ENCODE measurements at places on chromosomes 16 and 17. TPM values are rescaled to one million over a fixed set of nuclear protein-coding genes. Genes with fewer than 3 reads are reported as not detected.

Gene MPP2
- not detected for total RNA-seq

Gene OTOP2
- total RNA-seq: not detected

Gene KRTAP1-5
- not detected for total RNA-seq

Gene KCNJ18
- total RNA-seq: not detected

Gene CCL8
- total RNA-seq: not detected

Gene RASD1
- total RNA-seq: 1.0 TPM

DNA sequence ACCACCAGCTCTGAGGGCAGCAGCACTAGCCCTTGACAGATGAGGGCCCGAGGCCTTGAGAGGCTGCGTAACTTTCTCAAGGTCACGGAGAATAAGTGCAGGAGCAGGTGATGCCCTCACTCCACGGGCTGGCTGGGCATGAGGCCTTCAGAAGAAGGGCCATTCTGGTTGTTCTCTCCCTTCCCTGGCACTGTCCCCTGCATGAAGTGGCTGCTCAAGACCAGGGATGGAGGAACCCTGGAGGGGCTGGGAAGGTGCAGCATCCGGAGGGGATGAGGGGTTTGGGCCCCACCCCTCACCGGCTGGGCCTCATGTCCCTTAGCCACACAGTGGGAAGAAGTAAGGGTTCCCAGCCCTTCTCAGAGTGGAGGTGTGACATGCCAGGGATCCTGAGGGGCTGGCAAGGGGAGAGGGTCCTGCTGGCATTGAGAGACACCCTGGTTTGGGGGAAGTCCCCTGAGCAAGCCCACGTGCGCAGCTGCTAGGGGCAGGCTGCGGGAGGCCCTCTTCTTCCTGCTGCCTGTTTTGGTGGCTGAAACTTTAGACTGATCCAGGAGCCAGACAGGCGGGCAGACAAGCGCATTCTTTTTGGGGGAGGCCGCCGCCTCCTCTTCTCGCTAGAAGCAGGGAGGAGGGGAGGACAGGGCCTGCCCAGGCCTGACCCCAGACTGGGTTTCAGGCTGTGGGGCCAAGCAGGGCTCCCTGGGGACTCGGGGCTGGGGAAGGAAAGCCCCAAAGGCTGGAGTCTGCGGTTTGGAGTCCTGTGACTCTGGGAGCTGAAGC is 74.0 kb downstream of the N4BP1 start:
- peak; percentile 34 for DNase-seq

GRCh38 chr16:47625115-47625567 is 164.0 kb downstream of the PHKB start:
- DNase-seq: no peak

GRCh38 chr16:77711775-77712174 is 10.5 kb upstream of the NUDT7 start:
- no peak for DNase-seq

DNA sequence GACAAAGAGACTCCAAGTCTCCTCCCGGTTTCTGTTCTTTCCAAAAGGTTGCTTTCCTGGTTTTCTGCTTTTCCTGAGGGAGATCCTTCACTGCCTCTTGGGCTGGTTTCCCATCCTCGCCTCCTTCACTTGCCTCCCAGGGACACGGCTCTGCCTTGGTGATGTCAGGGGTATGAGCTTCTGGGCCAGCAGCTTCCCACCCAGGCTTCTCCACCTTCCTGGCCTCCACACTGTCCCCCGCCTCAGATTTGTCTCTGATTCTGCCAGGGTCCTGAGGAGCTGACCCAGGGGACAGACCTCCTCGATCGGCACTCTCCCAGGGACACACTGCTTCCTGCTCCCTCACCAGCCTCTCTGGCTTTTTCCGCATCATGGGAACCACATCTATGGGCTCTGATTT is 14.5 kb downstream of the GPR179 start:
- DNase-seq: no peak

GRCh38 chr17:36641331-36641876 is 40.0 kb downstream of the MRM1 start:
- DNase-seq: no peak

GRCh38 chr16:67673712-67674580 is 7.3 kb downstream of the C16orf86 start:
- DNase-seq: no peak

DNA sequence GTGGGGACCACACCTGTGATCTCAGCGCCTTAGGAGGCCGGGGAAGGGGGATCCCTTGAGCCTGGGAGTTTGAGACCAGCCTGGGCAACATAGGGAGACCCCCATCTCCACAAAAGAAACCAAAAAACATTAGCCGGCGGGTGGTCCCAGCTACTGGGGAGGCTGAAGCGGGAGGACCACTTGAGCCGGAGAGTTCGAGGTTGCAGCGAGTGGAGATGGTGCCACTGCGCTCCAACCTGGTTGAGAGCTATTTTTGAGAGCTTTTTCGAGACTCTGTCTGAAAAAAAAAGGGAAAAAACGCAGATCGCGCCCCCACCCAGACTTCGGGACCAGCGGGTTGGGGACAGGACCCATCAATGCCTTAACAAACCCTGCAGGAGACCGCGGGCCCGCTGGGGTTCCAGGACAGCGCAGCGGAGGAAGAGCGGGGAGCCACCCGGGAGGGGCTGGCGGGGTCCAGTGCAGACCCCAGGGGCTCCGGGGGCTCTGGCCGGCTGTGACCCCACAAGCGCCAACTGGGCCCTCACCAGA is 762 bp upstream of the BAIAP3 start:
- no peak for DNase-seq

- no peak for DNase-seq
These were observed 96.0 kb downstream of the WDR59 start for GRCh38 chr16:74888888-74889287.

GRCh38 chr16:19748389-19749168 is 30.5 kb downstream of the IQCK start:
- DNase-seq: no peak

GRCh38 chr17:19781488-19782458 is 33.7 kb upstream of the ALDH3A1 start:
- DNase-seq: no peak

DNA sequence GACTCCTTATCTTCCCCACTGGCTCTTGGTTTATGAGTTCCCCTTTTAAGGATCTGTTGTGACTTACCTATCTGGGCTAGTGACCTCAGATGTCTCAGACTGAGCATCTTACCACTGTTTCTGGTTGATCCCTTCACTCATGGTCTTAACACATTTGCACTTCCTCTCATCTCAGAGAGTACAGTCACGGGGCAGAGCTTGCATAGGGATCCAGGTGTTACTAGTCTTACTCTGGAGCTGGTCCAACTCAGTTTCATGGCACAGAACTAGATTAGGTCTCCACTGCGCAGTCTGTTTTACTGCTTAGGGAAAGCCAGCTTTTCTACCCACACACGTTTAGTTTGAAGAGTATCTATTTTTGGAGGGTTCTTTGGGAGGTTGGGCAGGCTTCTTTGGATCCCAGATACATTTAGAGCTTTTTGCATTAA is 10.2 kb downstream of the GABARAPL2 start:
- DNase-seq: no peak

DNA sequence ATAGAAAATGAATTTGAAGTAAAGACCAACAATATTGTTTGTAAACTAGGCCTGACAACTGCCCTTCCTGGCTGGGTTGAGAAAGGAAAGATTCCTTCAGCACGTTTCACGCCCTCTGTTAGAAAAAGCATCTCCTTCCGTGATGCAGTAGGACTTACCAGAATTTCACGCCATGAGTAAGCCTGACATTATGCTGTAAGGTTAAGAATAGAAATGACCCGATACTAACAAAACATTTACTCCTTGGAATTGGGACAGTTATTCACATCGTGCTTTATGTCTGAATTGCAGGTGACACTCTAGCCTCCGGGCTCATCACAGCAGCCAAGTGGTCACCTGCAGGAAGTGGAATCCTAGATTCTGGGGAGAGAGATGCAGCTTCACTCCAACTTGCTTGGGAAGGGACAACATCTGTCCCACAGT is 17.5 kb downstream of the MARCHF10 start:
- no peak for DNase-seq

DNA sequence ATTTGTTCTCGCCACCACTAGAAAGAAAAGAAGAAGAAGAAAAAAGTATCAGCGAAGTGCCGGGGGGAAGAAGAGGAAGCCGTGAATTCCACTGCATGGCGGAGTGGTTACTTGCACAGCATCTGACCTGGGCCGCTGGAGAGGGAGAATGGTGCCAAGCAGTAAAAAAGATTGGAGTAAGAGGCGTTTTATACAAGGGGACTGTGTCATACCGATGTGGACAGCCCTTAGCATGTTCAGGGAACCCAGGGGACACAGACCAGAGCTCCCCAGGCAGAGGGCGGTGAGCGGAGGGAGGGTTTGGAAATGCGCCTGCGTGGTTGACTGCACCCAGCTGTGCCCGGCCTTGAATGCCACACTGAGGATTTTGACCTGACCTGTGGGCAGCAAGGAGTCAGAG is 52.8 kb downstream of the PLXDC1 start:
- DNase-seq: no peak

DNA sequence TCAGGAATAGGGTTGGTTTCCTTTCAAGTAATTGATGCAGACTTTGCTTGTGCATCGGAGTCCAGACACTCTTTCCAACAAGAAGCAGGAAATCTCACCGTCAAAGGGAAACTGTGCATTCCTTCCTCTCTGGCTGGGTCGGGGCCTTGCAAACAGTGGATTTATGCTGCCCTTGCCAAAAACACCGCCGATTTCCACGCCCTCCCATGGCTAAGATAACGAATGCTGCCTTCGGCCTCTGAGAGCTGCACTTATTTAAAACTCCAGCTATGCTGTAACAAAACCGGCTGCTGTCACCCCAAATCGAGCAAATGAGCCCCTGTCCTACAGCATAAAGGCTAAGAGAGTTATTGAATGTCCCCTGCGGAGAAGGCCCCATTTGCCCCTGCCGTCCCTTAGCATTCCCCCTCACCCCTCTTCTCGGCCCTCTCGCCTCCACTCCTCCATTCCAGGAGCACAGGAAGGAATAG is 275.5 kb upstream of the IRX5 start:
- DNase-seq: no peak

- no peak for DNase-seq
These were observed 174.2 kb upstream of the KCNJ16 start for GRCh38 chr17:69900829-69901228.

GRCh38 chr16:71501547-71501946 is 12.4 kb upstream of the ZNF19 start:
- no peak for DNase-seq

GRCh38 chr17:41563607-41564170 is 8.2 kb downstream of the KRT9 start:
- DNase-seq: no peak

DNA sequence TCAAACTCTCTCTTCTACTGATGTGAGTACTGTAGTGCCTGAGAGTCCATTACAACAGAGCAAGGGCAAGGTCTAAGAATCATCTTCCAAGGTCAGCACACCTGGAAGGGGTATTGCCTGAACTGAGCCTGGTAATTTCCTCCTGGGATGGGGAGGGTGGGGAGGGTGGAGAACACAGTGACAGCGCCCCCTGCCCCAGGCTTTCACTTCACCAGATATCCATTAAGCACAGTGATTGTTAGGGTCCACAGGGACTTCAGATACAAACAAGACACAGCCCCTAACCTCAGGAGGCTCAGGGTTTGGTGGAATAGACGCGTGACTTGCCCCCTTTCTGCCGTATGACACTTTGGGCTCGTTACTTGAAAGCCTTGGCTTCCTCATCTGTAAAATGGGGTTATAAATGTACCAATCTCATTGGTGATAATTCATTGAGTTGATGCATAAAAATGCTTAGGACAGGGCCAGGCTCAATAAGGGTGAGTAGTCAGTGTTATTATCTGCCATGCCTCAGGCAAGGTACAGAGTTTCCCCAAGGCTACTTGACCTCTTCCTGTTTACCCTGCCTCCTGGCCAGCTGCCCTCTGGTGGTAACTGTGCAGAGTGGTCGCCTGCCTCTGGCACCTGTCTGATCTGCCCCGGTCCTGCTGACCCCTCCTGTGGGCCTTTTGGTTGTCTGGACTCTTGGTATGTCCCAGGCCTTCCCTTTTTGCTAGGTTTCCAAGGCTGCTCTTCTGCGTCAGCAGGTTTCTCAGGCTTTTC is 13.1 kb upstream of the BRD7 start:
- DNase-seq: no peak

- DNase-seq: no peak
These were observed 98.6 kb upstream of the RPL38 start for GRCh38 chr17:74104921-74105320.

DNA sequence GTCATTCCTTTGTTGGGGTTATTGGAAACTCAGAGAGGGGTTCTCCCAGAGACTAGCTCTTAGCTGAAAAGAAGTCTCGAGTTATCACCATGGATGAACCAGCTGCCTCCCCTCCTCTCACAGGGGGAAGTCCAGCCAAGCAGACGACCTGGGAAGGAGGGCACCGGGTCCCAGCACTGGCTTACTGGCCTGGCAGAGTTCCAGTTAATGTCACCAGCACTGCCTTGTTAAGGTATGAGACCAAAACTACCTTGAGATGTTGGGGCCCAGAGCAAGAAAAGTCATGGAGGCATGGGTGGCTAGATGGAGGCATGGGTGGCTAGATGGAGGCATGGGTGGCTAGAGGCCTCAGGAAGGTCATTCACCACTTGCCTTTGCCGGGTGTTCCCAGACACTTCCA is 72.4 kb downstream of the WIPI1 start:
- DNase-seq: no peak

DNA sequence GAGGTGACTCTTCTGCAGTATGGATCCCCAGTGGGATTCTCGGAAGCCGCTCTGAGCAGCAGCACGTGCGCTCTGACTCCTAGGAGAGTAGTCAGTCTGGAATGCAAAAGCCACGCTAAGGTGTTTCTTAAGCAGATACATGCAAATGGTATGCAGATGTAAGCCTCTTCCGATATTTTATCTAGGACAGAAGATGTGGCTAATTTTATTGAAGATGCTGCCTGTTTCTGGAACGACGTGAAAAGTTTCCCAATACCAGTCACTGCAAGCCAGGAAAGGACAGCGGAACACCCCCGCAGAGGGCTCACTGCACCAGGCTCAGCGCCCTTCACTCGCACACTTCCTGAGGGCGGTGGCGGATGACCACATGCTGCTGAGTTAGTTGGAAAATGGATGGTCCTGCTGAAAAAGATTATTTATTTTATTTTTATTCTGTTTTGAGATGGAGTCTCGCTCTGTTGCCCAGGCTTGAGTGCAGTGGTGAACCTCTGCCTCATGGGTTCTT is 10.1 kb downstream of the FADS6 start:
- no peak for DNase-seq

DNA sequence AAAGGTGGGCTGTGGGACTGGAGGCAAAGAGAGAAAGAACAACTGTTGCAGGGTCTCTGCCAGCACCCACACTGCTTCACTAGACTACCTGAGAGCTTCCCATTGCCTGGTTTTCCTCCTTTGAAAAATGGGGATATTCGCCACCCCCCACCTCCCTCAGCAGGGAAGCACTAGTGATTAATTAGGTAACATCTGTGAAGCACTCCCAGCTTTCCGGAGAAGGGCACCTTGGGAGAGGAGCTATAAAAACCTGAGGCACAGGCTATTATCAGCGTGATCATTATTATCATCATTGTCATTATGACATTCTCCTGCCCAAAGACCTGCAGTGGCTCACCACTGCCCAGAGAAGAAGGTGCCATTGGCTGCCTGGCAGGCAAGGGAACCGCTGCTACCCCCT is 83.5 kb downstream of the XYLT1 start:
- no peak for DNase-seq

- DNase-seq: no peak
These were observed 1.4 kb downstream of the CENPX start for GRCh38 chr17:82021107-82021899.

GRCh38 chr17:64262198-64262999 is 661 bp downstream of the TEX2 start:
- DNase-seq: peak; percentile 43

Measured in activated B cell treated with CpG ODN at 0.5 μM for 24 hours (primary cell).